Right atrium auricular region (tissue), 2 donors: ENCODE measurements at places on chromosomes 12 and 14. TPM values are rescaled to one million over a fixed set of nuclear protein-coding genes. Genes with fewer than 3 reads are reported as not detected.

DNA sequence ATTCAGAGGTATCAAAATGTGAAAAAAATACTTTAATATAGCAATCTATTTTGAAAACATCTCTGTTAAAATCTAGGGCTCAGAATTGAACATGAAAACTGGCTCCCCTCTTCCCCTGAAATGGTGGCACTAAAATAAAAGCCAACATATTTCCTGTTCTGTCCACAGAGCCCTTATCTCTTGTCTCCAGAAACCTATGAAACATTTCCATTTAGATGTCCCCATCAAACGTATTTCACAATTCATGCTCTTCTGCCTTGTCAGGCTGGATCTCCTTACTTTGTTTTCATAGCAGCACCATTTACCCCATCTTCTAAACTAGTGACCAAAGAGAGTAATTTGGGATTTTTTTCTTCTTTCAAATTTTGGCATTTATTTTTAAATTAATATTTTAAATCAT, 42.4 kb downstream of the PDE3A start:
- no peak for DNase-seq

- DNase-seq: no peak
Measured at GRCh38 chr12:113271466-113271852, 50.2 kb downstream of the TPCN1 start.

DNA sequence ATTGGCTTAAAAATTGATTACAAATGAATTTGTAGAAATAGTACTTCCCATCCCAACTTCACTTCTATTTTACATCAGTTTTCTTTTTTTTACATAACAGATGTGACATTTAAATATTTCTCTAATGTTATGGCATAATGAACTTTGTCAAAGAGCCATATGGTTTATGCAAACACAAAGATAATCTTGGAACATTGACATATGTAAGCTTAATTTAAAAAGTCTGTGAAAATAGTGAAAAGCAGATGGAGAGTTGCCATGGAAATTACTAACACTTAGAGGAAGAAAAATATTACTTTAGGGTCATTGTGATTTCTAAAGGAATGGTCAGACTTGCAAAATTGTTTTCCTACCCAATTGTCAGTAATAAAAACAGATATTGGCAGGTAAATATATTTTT, 232.4 kb downstream of the AEBP2 start:
- DNase-seq: no peak

GRCh38 chr12:14284184-14284722, 81.2 kb upstream of the ATF7IP start:
- DNase-seq: no peak

The MUCL1 gene
- not detected for total RNA-seq

DNA sequence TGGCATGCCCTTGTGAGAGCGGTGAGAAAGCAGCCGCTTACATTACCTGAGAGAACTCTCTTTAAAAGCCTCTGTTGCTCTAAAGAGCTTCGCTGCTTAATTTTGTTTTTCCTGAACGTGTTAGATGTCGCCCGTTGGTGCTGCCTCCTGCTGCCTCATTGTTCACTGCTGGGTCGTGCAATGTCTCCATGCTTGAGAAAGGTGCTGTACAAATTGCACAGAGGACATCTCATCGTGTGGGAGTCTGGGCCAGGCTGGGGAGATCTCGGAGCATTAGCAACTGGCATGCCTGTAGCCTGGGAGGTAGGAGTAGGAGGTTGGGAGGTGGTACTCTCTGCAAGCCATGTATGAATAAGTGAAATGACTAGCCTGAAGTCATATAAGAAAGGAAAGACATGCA, 686.0 kb downstream of the NOVA1 start:
- DNase-seq: no peak

DNA sequence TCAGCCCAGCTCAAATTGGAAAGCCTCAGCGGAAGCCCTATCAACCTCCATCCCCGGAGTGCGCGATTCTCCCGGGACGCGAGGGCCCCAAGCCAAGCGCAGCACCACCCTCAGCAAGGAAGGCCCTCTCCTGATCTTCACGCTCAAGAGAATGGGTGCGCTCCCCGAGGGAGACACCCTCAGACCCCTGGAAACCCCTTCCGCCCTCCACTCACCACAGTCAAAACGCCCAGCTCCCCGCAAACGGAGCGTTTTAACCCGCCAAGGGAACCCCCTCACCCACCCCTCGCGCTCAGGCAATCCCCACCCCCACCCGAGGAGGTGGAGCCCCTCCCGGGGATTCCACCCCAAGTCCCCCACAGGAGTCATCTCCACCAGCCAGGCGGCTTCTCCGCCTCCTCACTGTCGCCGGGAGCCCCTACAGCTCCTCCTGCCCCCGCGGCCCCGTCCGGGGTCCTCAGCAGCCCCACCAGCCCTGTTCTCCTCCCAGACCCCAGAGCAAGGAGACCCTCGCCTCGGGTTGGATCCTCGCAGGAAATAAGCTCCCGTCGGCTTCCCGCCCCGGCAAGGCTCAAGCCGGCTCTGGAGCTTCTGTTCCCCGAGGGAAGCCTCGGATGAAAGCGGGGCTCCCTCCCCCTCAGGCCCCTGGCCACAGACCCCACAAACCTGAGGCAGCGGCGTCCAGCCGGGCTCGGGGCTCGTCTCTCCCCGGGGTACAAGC, 507 bp downstream of the BAZ2A start:
- no peak for DNase-seq

GRCh38 chr12:131117438-131118245, 163.9 kb downstream of the ADGRD1 start:
- DNase-seq: no peak

The LUM gene
- 130 TPM for total RNA-seq

DNA sequence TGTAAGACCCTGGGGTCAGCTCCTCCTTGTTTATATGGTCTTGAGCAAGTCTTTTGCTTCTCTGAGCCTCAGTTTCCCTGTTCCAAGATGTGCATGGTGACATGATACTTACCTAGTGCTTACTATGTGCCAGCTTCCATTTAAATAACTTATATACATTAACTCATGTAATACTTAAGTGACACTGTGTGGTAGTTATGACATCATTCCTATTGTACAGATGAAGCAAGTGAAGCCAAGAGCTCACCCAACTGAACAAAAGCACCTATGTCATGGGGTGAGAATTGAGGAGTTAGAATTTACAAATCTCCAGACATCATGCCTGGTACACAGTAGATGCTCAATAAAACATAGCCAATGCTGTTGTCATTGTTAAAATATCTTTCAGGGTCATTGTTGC, 41.3 kb upstream of the CMKLR1 start:
- no peak for DNase-seq

- no peak for DNase-seq
Measured at GRCh38 chr12:7068240-7068993, 7.9 kb downstream of the C1S start.

DNA sequence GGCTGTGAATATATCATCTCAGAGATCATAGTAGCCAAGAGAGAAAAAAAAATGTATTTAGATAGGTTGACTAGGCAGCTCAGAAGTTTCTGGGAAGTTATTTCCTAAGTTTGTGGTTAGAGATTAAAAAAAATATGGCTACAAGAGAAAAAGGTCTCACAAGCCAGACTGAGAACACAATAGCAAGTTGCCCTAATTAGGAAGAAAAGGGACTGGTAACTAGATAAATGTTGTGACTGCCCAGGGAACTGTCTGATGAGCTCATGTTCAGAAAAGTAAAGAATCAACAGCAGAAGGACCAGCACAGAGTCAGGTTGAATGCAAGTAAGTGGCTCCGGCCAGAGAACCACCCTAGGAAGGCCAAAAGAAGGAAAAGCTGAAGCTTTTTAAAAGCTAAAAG, 256.6 kb downstream of the PRKD1 start:
- no peak for DNase-seq

DNA sequence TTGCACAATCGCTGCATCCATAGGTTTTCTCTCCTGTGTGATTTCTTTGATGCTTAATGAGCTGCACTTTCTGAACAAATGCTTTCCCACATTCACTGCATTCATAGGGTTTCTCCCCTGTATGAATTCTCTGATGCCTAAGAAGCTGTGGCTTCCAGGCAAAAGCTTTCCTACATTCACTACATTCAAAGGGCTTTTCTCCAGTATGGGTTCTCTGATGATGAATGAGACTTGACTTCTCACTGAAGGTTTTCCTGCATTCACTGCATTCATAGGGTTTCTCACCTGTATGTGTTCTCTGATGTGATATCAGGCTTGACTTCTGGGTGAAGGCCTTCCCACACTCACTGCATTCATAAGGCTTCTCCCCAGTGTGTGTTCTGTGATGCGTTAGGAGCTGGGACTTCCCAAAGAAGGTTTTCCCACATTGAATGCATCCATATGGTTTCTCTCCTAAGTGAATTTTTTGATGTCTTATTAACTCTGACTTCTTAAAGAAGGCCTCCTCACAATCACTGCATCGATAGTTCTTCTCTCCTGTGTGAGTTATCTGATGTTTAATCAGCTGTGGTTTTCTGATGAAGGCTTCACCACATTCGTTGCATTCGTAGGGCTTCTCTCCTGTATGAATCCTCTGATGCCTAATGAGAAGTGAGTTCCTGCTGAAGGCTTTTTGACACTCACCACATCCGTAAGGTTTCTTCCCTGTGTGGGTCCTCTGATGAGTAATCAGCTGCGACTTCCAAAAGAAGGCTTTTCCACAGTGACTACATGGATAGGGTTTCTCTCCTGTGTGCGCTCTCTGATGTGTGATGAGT, 30.3 kb downstream of the ZNF605 start:
- no peak for DNase-seq

The CGRRF1 gene
- total RNA-seq: 12.4 TPM
